GM23338 (cell line): ENCODE measurements at places on chromosomes 5 and 9. TPM values are rescaled to one million over a fixed set of nuclear protein-coding genes. Genes with fewer than 3 reads are reported as not detected.

Gene NOXA1
- 0.59 and 0.62 TPM in 2 replicates for total RNA-seq

GRCh38 chr5:126868338-126869004 lies 91.5 kb downstream of the LMNB1 start:
- DNase-seq: no peak

Gene PAEP
- total RNA-seq: not detected in 2 replicates

- DNase-seq: no peak
Observed at GRCh38 chr5:67012171-67012570, 184.4 kb downstream of the CD180 start.

Gene PPP3R2
- total RNA-seq: not detected in 2 replicates

DNA sequence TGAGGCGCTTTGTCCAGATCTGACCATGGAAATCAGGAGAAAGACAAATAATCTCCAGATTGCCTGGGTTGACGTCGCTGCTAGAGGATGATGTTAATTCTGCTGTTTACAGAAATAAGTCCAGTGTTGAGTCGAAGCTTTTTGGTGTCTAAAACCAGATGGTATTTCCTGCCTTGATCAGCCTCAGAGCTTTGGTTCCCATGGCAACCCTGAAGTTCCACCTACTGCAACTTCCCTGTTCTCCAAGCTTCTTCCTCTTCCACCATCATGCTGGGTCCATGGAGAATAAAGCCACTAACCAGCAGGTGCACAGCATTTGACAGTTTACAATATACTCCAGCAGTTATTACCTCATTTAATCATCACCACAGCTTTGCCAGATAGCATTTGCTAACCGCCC lies 18.0 kb upstream of the GABBR2 start:
- DNase-seq: peak; percentile 17

GRCh38 chr9:114054191-114054690 lies 23.9 kb downstream of the AMBP start:
- DNase-seq: no peak

Gene PCAT7
- 3.3 and 5.5 TPM in 2 replicates for total RNA-seq

Gene PROP1
- total RNA-seq: not detected in 2 replicates

- DNase-seq: peak; percentile 27
Observed at GRCh38 chr5:6822556-6823343, 109.5 kb downstream of the TENT4A start.

DNA sequence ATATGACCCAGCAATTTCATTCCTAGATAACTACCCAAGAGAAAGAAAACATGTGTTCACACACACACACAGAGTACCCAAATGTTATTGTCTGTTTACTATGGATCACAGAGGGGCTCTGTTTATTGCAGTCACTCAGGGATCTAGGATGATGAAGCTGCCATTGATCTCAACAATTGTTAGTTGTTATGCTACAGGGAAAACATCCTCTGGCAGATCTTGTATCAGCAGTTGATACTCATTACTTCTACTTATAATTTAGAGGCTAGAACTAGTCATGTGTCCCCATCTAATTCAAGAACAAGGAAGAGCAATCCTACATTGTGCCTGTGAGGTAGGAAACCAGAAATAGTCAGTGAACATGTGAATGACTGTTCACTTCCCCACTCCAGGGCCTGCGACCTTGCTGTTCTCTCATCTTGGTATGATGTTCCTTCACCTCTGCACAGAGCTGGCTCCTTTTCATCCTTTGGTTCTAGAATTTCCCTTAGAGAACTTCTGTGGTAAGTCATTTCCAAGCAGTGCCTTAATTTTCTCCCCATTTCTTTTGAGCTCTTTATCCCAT lies 30.3 kb downstream of the NMUR2 start:
- no peak for DNase-seq

GRCh38 chr9:127506117-127506813 lies 55.0 kb downstream of the LRSAM1 start:
- no peak for DNase-seq

Gene BARHL1
- not detected in 2 replicates for total RNA-seq

DNA sequence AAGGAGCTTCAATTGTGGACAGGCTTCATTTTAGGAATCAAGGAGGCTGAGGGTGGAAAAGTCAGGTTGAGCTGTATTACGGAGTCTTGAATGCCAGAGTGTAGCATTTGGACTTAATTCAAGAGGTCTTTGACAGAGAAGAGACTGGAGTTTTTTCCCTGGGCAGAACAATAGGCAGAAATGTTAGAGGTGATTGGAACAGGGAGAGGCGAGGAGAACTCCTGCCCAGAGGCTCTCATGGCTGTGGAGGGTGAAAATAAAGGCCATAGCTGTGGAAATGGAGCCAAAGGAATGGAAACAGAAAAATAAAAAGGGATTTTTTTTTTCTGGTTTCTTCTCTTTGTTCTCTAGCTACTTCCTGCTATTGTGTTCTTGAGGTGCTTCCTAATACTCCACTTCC lies 3.7 kb upstream of the IFNB1 start:
- DNase-seq: no peak

- DNase-seq: no peak
Observed at GRCh38 chr5:5042806-5043205, 97.3 kb upstream of the ADAMTS16 start.

- no peak for DNase-seq
Observed at GRCh38 chr5:164600274-164600673, 1094.9 kb downstream of the MAT2B start.

Gene PHF24
- total RNA-seq: 0.14 and 0.19 TPM in 2 replicates

Gene FCN2
- total RNA-seq: not detected in 2 replicates

DNA sequence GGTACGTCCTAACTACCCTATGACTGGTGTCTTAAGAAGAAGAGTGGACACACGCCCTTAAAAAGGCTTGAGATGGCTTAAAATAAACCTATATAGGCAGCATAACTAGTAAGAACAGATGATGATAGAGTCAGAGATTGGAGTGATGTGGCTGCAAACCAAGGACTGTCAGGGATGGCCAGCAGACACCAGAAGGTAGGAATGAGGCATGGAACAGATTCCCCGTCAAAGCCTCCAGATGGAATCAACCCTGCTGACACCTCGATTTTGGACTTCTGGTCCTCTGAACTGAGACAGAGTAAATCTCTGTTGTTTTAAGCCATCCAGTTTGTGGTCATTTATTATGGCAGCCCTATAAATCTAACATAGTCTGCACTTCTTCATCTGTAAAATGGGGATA lies 7.4 kb downstream of the TMOD1 start:
- no peak for DNase-seq

Gene PDE6A
- not detected in 2 replicates for total RNA-seq

Gene SHOC1
- not detected in 2 replicates for total RNA-seq

Gene PCDHA6
- 4.6 and 5.2 TPM in 2 replicates for total RNA-seq

Gene TXN
- total RNA-seq: 173 and 177 TPM in 2 replicates

- peak; percentile 9 for DNase-seq
Observed at GRCh38 chr5:177361418-177362291, 3.9 kb downstream of the RGS14 start.

- DNase-seq: no peak
Observed at GRCh38 chr5:72455476-72455875, 51.7 kb downstream of the ZNF366 start.

DNA sequence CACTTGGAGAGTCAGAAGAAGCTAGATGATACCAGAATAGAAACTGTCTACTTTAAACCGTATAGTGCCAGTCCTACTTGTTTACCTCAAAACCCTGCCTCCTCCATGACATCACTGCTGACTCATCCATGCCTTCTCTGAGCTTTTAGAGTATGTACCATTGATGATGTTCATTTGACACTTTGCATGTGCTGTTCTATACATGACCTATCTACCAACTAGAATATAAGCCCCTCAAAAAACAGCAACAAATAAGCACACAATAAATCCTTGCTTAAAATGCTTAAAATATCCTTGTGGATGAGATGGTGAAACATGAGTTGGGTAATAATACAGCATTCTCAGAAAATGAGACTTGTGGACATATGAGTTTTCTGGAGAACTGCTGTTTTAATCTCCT lies 2.6 kb downstream of the CTNNAL1 start:
- no peak for DNase-seq

Gene PCDHB11
- 0.47 and 1.3 TPM in 2 replicates for total RNA-seq

DNA sequence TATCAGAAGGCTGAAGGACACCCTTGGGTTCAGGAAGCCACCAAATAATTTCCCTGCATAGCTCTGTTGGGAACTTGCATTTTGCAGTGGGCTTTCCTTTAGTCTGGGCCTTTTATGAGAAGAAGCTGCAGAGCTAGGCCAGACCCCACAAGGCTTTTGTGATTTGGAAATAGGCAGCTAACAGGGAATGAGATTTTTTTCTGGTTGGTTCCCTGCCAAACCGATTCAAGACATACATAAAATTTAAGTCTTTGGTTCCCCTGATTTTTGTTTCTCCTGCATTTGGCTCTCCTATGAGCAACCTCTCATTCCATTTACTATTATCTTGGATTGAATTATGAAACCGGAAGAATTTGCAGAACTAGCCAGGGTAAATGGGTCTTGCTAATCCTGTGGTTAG lies 81.5 kb upstream of the PTCH1 start:
- no peak for DNase-seq

Gene IL31RA
- total RNA-seq: not detected in 2 replicates

Gene AFAP1L1
- total RNA-seq: 4.7 and 5.7 TPM in 2 replicates

GRCh38 chr5:149271195-149271715 lies 404 bp upstream of the AFAP1L1 start:
- peak; percentile 68 for DNase-seq

GRCh38 chr9:83655433-83655832 lies 32.5 kb downstream of the IDNK start:
- no peak for DNase-seq

DNA sequence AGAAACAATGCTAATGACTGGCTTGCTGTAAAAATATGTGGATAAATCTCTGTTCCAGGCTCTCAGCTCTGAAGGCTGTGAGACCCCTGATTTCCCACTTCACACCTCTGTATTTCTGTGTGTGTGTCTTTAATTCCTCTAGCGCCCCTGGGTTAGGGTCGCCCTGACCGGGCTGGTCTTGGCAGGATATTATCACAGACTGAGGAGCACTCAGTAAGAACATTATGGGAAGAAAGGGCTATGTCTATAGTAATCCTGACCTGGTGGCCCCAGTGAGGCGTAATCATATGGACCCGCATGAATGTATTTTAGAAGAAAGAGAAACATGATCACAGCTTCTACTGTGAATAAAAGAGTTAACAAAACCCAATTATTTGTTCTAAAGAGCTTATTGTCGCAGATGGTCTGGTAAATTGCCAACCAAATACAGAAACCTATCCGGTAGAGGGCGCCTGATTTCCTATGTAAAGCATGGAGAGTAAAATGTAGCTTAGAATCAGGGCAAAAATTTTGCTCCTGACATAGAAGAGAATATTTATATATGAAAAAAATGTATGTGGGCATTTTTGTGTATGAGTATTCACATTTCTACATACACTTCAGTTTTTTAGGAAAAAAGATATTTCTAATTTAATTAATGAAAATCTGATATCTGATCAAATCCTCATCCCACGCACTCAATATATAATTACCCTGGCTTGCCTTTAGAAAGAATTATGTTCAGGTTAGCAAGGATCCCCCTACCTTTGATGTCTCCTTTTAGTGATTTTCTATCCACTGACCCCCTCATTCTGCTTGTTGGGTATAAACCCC lies 5.8 kb upstream of the IFNA1 start:
- DNase-seq: peak; percentile 92

Gene DIRAS2
- 0.28 and 1.4 TPM in 2 replicates for total RNA-seq

GRCh38 chr9:35490910-35491465 lies 1.1 kb downstream of the RUSC2 start:
- DNase-seq: peak; percentile 3

Gene TEX48
- total RNA-seq: not detected in 2 replicates
